ENCODE measurements at places on chromosomes 16 and 17.
A peak's percentile ranks its signal among the peaks of the same experiment; 100 is the strongest.

GRCh38 chr17:14297161-14297851 lies 3.6 kb upstream of the HS3ST3B1 start:
- DNase-seq: peak; percentile 59

DNA sequence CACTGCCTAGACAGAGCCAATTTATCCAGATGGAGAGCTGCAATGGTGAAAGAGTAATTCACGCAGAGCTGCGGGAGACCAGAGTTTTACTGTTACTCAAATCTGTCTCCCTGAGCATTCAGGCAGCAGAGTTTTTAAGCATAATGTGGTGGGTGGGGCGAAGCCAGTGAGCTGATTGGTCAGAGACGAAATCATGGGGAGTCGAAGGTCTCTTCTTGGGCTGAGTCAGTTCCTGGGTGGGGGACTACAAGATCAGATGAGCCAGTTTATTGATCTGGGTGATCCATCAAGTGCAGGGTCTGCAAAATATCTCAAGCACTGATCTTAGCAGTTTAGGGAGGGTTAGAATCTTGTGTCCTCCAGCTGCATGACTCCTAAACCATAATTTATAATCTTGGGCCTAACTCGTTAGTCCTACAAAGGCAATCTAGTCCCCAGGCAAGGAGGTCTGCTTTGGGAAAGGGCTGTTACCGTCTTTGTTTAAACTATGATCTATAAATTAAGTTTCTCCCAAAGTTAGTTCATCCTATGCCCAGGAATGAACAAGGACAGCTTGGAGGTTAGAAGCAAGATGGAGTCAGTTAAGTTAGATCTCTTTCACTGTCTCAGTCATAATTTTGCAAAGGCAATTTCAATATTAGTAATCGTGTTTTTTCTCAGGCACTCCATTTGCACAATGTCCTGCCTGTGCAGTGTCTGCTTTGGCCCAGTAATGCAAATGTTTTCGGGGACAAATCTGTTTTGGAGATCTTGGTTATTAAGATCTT lies 27.0 kb downstream of the PIGL start:
- DNase-seq: no peak

DNA sequence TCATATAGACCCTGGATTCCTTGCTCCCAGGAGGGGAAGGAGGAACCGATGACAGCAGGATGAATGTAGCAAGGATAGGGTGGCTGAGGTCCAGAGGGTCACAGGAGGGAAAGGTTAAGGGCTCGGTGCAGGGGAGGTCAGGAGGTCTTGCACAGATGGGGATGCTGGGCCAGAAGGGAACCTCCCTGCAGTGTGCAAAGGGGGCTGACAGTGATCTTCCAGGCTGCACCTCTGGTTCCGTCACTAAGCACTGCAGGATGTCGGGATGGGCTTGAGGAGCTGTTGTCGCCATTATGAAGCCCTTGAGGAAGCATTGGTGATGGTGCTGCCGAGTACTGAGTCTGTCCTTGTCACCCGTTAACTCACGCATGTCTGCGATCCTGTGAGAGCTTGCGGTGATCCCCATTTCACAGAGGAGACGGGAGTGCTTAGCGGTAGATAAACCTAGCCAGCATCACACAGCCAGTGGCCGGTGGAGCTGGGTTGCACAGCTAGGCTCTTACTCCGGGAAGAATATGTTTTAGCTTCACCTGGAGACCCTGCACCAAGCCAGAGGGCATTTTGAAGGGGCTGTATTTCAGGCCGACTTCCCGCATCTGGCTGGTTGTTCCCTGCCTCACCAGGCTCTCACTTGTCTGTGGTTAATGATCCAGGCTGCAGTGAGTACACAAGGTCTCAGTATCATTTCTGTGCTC lies 120.4 kb downstream of the SNX29 start:
- DNase-seq: no peak

- no peak for DNase-seq
Observed at GRCh38 chr16:70572050-70572925, 48.7 kb downstream of the SF3B3 start.

GRCh38 chr16:78022347-78023060 lies at the start of gene CLEC3A:
Gene CLEC3A (plus strand): TSS chr16:78022548. CDS start chr16:78022627, 79 bp downstream.
- DNase-seq: no peak

DNA sequence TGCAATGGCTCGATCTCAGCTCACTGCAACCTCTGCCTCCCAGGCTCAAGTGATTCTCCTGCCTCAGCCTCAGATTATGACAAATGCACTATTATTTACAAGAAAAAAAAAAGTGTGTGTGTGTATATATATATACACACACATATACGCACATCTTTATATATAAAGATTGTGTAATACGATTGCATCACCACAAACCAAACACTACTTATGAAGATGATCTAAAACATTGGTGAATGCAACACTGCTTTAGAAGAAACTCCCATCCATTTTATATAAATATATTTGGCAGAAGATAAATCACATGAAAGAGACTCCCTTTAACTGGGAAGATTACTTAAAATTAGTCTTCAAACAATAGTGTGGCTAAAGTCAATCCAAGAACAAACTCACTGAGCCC lies 96.7 kb downstream of the SYCE1L start:
- no peak for DNase-seq

- DNase-seq: no peak
Observed at GRCh38 chr17:34155947-34156346, 99.1 kb upstream of the CCL2 start.

DNA sequence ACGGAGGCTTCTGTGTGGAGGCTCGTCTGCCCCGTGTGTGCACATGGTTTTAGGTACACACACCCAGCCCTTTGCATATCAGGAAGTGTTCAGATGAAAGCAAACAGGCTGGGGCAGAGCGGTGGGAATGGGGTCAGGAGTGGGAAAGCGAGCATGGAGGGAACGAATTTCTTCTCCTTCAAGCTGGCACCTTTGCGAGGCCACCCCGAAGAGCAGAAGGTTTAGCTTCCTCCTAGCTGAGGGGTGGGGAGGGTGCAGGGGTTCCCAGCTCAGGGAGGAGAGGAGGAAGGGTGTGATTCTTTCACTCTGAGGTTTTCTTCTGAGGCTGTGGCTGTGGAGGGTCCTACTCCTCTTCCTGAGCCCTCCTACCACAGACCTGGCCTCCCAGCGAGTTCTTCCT lies 83.6 kb downstream of the ABR start:
- no peak for DNase-seq

GRCh38 chr16:66519482-66520373 lies 30.2 kb downstream of the TK2 start:
- no peak for DNase-seq

- DNase-seq: no peak
Observed at GRCh38 chr16:55647343-55647742, 8.4 kb upstream of the SLC6A2 start.

GRCh38 chr16:56363181-56363716 lies 62.1 kb downstream of the AMFR start:
- DNase-seq: no peak

- DNase-seq: no peak
Observed at GRCh38 chr17:19387921-19388521, 1.0 kb upstream of the MFAP4 start.

Measured in A549 (cell line).